Germinal center (tissue), 1 donor: ENCODE measurements at places on chromosomes 6 and 20.

DNA sequence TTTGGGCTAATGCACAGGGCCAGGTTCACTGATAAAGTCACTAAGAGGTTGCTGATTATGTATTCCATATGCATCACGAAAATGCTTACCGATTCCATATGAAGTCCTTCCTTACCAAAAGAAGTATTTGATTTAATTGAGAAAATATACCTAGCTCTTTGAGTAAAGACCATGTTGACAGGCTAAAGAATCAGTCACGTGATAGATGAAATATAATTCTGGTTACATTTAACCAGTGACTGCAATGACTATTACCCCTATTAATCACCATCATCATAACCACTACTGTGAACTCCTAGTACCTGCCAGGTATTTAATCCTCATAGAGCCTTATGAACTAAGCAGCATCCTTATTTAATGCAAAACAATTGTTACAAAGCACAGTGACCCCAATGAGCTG, 110.1 kb downstream of the HIVEP2 start:
- no peak for DNase-seq

DNA sequence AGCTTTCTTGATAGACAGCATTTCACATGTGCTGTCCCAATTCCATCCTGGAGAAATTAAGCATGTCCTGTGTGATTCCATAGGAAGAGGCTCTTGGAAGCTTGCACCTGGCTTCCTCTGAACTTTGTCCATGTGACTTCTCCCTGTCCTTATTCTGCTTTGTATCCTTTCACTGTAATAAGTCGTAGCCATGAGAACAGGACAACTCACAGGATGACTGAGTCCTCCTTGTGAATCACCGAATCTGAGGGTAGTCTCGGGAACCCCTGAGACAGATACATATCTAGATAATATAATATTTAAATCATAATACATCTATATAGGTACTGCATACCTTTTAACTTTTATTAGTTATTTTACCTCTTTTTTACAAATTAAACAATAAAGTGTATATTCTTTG, 156.7 kb upstream of the THEMIS start:
- DNase-seq, result no peak

DNA sequence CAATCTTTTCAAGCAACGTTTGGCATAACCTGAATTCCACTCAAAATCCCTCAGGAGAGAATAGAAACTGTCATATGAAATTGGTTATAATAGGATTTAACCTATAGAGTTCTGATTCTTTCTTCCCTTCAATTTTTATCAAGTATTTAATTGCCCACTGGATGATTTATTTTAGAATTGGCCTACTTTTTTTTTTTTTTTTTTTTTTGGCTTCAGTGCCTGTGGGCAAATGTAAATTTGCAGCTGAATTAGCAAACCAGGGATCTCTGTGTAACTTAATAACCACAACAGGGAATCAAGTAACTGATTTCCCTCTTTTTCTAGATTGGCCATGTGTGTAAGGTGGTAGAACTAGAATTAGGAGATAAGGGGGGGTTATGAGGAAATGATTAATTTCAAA, 157.0 kb downstream of the SOX4 start:
- no peak for DNase-seq

- no peak for DNase-seq
Measured at GRCh38 chr6:50936277-50936681, 117.6 kb downstream of the TFAP2B start.

DNA sequence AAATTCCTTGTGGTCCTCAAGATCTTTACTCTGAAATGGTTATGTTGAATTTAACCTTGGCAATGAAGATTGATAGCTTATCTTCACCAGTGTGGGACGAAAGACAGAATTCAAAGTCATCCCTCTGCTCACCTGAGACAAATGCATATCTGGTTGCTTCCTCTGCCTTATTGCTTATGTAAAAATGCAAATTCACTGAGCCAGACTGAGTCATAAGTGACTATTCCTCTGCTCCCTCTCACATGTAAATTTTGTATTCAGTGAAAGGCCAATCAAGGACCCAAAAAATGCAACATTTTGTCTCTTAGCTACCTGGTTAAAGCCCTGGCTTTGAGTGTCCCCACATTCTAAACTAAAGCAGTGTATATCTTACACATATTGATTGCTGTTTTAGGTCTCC, 593.1 kb upstream of the GJE1 start:
- no peak for DNase-seq

- no peak for DNase-seq
Measured at GRCh38 chr6:111950661-111951496, 77.6 kb upstream of the FYN start.

- DNase-seq, result peak; percentile 77
Measured at GRCh38 chr6:32943864-32944649, 3.2 kb upstream of the HLA-DMB start.
